NCI-H1105 treated with DMSO at 0.1 percent for 48 hours (cell line): ENCODE measurements at places on chromosomes 7 and 10.
A peak's percentile ranks its signal among the peaks of the same experiment; 100 is the strongest.

GRCh38 chr10:75244487-75245353 is 9.0 kb upstream of the COMTD1 start:
- DNase-seq, result no peak

- DNase-seq, result no peak
Measured at GRCh38 chr10:124039483-124040013, 53.9 kb downstream of the CHST15 start.

GRCh38 chr7:996079-996872 is 13.3 kb downstream of the CYP2W1 start:
- DNase-seq, result no peak

GRCh38 chr10:62742536-62743061 is 61.9 kb upstream of the ADO start:
- no peak for DNase-seq

DNA sequence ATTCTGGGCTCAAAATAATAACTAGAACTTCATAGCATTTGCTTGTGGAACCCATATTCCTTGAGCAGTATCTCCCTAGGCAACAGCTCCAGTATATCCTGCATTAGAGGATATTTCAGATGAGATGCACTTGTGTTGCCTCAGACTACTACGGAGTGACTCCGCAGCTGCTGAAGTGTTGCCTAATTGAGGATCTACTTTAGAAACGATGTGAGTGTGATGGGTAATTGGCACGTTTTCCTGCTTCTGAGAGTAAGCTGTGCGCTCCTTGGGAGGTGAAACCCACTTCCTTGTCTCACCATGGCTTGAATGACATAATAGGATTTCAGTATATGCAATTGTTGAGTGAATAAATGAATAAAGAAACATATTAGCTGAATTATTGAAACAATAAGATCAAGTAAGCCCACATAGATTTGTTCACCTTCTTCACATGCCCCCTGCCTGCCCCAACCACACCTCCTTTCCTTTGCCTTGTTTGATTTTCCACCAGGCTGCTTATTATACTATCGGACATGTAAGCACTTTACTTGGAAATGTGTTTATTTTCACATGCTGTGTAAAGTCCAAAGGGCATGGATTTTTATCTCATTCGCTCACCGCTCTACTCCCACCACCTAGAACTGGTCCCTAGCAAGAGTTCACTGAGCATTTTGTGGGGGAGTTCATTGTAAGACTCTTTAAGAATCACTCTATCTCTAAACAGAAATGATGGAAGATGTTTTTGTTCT is 303.8 kb downstream of the KCNMA1 start:
- DNase-seq, result no peak

GRCh38 chr10:32744321-32744720 is 213.7 kb downstream of the ITGB1 start:
- no peak for DNase-seq

GRCh38 chr7:50658696-50659095 is 93.5 kb upstream of the DDC start:
- DNase-seq, result no peak

- no peak for DNase-seq
Measured at GRCh38 chr10:96719850-96720421, 378 bp downstream of the PIK3AP1 start.

GRCh38 chr7:99860281-99861127 is 16.3 kb downstream of the OR2AE1 start:
- no peak for DNase-seq

- DNase-seq, result no peak
Measured at GRCh38 chr7:96534221-96534620, 175.4 kb downstream of the SEM1 start.

GRCh38 chr10:132329565-132330485 is 2.2 kb upstream of the LRRC27 start:
- DNase-seq, result no peak

DNA sequence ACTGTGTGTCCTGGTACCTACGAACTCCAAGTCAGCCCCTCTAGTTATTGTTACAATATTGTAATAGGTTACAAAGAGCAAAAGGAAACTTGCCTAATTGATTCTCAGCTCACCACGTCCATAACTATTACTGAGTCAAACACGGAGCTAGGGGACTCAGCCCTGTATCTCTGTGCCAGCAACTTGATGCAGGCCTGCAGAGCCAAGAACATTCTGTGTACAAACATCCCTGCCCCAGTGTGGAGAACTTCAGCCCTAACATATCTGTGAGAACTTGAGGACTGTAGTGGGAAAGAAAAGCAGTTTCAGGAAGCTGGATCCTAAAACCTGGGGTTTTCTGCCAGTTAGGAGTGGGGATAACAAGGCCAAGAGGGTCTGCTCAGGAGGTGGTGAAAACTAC is 114.9 kb upstream of the PRSS58 start:
- no peak for DNase-seq

DNA sequence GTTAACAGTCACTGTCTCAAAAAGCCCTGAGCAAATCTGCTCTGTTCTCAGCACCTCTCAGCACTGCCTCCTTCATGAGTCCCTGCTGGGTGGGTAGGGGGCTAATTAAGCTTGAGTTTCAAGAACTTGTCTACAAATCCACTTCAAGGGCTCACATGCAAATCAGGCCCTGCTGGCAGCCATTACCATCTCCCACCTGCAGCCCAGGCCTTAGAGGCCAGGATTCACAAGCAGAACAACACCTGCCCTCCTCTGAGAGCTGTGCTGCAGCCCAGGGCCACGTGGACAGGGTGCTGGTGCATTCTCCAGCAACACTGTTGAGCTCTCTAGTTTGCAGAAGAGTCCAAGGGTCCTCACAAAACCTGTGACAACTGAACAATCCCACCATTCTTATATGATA is 119.2 kb downstream of the DPP6 start:
- DNase-seq, result peak; percentile 78
